Myocyte (in vitro differentiated cells): ENCODE measurements at places on chromosomes 5 and 9.

DNA sequence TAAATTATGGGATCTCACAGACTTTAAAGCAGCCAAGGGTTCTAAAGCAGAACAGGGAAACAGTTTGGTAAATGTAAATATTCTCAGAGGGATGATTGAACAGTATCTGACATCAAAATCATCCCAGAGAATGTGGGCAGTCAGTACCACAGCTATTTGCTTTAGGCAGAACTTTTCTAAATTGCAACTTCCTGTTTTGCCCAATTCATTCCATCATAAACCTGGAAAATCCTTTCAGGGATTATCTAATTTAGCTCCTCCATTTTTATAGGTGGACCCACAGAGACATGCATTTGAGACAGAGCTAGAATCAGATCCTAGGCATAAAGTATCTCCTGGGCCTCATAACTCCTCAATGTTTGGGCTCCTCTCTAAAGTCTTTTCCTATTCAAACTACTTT is 12.4 kb downstream of the NR6A1 start:
- no peak for DNase-seq

- DNase-seq, result no peak
These were observed 30.4 kb downstream of the HTR1A start for GRCh38 chr5:63931836-63932235.

DNA sequence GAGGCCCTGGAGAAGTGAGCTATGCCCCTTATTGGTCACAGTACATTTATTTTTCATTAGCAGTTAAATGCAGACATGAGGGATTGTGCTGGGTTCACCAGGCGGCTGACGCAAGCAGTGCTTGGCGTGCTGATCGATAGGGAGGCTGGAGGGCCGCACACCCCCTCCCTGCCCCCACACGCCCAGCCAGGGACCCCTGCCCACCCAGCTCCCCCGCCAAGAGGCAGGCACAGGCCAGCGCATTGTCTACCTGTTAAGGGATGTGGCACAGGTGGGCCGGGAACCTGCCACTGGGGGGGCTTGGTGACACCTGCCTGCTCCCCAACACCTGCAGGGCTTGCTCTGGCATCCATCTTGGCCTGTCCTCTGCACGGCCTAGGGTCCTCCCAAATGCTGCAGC is 39.2 kb downstream of the HK3 start:
- DNase-seq, result no peak

DNA sequence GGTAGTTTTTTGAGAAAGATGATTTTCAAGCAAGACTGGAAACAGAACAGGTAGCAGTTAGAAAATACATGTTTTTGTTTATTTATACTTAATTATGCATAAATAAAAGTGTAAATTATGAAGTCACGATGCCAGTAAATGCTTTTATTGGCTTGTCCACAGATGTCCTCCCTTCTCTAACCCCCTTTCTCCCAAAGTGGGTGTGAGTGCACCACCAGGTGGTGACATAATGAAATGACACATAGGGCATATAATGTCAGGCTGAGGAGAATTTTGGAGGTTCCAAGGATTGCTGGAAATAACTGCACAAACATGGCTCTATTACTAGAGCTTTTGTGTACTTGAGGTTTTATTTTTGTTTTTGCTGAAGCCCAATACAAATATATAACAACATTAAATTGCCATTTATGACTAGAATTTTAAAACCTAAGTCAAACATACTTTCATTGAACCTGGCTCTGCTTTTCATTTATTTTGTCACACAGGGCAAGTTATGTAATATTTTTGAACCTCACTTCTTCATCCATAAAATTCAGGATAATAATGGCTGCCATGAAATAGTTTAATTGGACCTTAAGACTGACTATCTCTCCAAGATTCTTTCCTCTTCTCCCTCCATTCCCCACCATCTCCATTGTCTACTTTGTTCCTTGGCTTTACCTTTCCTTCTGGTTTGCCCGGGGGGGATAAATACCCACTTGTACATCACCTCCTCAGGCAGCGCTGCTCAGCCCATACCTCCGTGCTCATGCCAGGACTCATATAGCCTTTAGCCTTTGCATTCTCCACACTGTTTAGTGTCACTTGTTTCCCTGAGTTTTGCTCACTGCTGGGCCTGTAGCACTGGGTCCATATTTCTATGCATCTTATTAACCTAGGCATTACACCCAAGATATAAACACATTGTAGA is 168.8 kb downstream of the PDE4D start:
- peak; percentile 76 for DNase-seq

DNA sequence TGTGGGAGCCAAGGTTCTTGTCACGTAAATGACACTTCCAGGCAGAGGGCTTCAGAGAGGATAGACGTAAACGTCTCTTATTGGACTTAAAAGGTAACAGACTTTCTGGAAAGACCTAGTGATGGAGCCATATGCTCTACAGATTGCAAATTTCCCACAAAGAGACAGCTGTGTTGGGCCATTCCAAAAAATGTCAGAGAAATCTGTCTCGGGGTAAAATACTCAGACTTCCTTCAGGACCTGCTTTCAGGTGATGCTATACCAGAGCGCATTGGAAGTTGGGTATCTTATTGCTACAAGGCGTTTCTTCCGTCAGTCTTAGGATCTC is 29.2 kb downstream of the PROP1 start:
- DNase-seq, result no peak

GRCh38 chr5:89080467-89081116 is 197.6 kb upstream of the MEF2C start:
- DNase-seq, result no peak

GRCh38 chr5:8870959-8871355 is 674.9 kb downstream of the SEMA5A start:
- DNase-seq, result no peak

DNA sequence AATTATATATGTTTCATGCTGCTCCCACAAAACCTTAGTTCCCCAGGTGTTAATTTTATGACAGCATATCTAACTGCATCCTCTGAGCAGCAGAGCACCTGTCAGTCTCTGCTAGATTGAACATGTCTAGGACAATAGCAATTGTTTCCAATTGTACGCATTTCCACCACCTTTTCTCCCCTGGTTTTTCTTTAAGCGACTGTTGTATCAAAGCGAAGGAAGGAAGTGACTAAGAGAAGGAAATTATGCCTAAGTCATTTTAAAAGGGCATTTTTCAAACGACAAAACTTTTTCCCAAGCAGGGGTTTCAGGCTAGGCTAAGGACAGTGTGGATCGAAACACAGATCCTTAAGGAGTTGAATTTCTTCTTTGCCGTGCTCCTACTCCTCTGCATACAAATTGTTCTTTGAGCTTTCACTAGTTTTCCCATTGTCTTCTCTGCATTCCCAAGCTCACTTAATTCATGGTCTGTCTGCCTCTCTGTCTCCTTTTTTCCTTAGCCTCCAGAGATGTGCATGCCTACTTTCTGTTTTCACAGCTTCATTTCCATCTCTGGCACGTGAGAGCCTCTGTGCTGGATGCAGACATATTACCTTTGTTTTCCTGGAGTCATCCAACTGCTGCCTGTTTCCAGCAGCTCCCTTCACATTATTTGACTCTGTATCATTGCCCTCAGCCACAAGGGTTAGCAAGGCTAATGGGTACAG is 39.4 kb upstream of the STARD4 start:
- no peak for DNase-seq

GRCh38 chr5:26763215-26763614 is 275.2 kb downstream of the CDH9 start:
- peak; percentile 12 for DNase-seq

DNA sequence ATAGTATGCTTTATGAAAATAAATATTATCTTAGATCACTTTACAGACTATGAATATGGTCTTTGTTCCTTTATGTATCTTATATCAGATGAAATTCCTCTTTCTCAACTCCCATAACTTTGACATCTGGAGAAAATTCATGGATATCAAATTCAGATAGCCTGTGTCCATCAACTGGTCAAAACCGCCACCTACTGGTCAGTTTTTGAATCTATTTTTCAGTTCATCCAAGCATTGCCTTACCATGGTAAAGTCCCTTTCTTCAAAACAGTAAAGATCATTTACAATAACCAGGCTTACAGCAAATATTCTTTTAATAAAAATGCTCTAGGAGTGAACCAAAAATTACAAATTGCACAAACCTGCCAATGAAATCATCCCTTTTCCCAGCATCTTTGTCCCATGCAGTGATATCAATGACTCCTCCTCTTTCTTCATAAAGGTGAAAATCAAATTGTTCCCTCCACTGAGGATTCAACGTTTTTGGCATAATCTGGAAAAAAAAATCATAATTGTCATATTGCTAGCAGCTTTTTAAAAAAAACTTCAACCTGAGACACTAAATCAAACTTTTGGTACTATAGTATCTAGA is 290.5 kb downstream of the SLF1 start:
- peak; percentile 71 for DNase-seq

GRCh38 chr5:158007336-158007735 is 148.4 kb upstream of the CLINT1 start:
- no peak for DNase-seq

DNA sequence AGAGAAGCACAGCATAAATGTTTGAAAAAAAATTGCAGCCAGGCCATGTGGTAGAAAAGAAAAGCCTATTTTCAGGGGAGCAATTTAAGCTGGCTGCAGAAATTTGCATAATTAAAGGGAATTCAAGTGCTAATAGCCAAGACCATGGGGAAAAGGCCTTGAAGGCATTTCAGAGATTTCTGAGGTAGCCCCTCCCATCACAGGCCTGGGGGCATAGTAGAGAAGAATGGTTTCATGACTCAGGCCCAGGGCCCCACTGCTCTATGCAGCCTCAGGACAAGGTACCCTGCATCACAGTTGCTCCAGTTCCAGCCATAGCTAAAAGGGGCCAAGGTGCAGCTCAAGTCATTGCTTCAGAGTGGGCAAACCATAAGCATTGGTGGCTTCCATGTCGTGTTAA is 1416.0 kb downstream of the EFNA5 start:
- DNase-seq, result no peak

DNA sequence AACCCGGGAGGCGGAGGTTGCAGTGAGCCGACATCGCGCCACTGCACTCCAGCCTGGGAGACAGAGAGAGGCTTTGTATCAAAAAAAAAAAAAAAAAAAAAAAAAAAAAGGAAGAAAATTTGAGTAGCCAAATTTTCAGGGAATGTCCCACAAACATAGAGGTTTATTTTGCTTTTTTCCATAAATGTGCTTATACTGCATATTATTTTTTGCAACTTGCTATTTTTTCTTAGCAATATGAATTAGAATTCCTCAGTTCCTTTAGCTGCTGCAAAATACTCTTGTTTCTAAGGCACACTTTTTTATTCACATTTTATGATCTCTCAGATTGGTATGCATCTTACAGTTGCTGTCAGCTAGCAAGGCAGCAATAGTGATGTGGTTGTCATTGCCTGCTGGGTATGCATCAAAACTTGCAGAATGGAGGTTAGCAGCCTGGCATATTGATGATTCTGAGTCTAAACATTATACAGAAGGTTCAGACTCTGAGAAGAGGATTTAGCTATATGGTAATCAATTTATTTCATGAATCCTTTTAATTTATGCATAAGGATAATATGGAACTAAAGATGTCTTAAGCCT is 13.0 kb upstream of the MSANTD3 start:
- no peak for DNase-seq

GRCh38 chr5:116858705-116859333 is 284.2 kb upstream of the SEMA6A start:
- no peak for DNase-seq

DNA sequence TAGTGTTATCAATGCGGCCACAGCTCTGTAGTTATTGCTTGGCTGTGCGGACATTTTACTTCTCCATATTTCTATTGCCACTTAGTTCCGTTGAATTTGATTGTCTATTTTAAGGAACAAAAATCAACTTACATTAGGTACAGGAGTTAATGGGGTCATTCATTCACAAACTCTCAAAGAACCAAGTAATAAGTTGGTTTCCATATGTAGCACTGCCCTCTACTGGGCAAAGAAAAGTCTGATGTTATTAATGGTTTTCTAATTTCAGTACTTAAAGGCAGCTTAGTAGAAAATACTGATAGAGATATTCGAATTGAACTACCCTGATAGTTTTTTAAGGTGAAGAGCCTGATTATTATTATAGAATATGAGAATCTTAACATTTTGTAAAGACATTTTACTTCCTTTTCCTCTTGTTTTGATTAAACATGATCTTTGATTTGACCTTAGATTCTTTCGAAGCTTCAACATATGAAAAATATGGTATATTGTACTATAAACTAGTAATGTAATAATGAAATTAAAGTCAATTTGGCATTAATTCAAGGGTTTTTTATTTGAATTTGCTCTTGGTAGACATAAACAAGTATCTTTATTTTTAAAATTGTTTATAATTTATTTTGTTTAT is 119.5 kb upstream of the CTNND2 start:
- DNase-seq, result peak; percentile 51

DNA sequence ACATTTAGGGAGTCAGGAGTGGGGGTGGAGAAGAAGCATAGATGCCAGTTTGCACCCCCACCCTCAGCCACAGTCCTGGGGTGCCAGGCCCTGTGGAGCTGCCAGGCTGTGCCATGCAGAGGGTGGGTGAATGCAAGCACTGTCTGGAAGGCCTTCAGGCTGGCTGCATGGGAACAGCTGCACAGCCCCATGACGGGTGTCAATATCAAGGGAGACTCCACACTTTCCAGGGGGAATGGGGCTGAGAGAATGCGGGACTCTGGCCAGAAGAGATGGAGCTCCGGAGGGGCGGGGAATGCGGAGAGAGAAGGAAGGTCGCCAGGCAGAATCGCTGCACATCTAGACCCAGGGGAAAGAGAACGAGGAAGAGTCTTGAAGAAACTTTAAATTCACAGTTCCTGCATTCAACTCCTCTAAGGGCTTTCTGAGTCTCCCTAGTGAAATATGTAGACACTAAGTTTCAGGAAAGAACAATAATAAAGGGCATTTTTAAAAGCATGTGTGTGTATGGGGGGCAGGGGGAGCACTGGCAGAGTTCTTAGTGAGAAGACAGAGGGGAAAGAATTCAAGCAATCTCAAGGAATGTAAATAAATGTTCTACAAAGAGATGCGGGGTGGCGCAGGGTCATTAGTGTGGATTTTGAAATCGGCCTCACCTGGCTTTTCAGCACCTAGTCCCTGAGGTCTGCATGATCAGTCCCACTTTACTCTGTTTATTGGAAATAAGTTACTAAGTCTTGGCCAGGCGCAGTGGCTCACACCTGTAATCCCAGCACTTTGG is 59.1 kb downstream of the BOD1 start:
- peak; percentile 76 for DNase-seq

DNA sequence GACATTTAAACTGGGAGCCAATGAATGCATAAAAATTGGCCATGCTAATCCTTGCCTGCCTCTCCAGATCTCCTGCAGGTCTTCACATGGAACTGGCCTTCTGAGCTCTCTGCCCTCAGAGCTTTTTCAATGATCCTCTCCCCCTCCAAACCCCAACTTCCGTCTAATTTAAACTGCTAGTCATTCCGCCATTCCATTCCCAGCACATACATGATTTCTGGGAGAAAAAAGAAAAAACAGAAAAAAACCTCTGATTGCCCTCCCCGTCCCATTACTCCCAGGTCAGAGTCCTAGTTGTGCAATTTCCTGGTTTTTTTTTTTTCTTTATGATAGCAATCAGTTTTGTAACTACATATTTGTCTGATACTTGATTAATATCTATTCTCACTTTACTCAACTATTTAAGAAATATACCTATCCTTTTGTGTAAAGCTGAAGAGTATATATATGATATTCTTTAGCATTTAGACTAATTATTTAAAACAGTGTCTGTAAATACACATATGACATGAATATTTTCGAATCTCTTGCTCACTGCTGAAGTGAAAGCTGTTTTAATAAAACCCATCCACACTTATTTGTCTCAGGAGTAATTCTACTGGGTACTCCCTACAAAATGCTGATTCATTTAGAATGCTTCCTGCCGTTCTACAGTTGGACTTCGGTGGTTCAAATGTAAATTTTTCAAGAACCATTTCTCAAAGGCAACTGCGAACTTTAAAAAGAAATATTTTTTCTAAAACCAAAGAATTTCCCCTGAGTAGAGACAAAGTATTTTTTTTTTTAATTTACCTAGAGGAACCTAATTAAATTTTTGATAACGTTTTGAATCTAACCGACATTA is 1.6 kb downstream of the HINT1 start:
- DNase-seq, result peak; percentile 42
